Gastroesophageal sphincter (tissue), 4 donors: ENCODE measurements at places on chromosomes 1 and 21.
A peak's percentile ranks its signal among the peaks of the same experiment; 100 is the strongest.

- no peaks in the 10 kb centered on the region for H3K27me3 ChIP-seq
- peak overlapping the region; percentile 100 for H3K27ac ChIP-seq
- H3K36me3 ChIP-seq, result no peaks in the 10 kb centered on the region
- peak; percentile 56 for ATAC-seq
Observed at GRCh38 chr1:151458802-151459330, 428 bp downstream of the POGZ start.

DNA sequence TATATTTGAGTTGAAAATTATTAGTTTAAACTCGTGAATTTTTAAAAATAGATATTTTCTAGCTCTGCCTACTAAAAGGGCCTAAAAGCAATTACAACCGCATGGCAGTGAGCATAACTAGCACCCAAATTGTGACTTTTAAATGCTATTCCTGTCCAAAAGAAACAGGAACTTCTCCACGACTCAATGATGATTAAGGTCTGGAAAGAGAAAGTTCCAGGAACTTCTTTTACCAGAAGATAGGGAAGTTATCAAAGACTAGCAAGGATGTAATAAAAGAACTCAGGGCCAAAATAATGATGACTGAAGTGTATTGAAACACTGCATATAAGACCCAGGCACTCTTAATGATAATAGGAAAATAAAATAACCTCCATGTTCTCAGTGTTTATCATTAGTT, 313.0 kb downstream of the PLPP3 start:
- H3K36me3 ChIP-seq, result no peaks in the 10 kb centered on the region
- no peak overlapping the region for H3K27ac ChIP-seq
- H3K27me3 ChIP-seq, result no peaks in the 10 kb centered on the region
- no peak for ATAC-seq

GRCh38 chr1:17890056-17890814, 135.1 kb downstream of the ACTL8 start:
- no peak overlapping the region for H3K27ac ChIP-seq
- peaks cover 48% of the 10 kb centered on the region for H3K27me3 ChIP-seq
- ATAC-seq, result no peak
- no peaks in the 10 kb centered on the region for H3K4me1 ChIP-seq
- no peaks in the 10 kb centered on the region for H3K36me3 ChIP-seq
- H3K4me3 ChIP-seq, result no peak overlapping the region

DNA sequence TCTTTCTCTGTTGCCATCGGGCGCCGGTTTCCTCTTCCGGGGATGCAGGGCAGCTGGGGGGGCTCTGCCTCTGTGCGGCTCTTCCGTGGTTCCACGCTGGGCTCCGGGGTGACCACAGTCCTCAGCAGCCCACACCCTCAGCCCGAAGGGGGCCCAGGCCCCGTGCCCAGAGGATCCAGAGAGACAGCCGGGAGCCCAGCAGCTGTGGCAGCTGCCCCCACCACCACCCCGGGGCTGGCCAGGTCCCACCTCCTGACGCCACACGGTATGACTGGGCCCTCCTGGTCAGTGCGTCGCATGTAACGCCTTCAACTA, 172.2 kb downstream of the PRDM16 start:
- H3K4me1 ChIP-seq, result no peaks in the 10 kb centered on the region
- H3K27ac ChIP-seq, result no peak overlapping the region
- ATAC-seq, result no peak
- no peak overlapping the region for H3K4me3 ChIP-seq
- H3K36me3 ChIP-seq, result no peaks in the 10 kb centered on the region
- peaks cover 96% of the 10 kb centered on the region for H3K27me3 ChIP-seq

DNA sequence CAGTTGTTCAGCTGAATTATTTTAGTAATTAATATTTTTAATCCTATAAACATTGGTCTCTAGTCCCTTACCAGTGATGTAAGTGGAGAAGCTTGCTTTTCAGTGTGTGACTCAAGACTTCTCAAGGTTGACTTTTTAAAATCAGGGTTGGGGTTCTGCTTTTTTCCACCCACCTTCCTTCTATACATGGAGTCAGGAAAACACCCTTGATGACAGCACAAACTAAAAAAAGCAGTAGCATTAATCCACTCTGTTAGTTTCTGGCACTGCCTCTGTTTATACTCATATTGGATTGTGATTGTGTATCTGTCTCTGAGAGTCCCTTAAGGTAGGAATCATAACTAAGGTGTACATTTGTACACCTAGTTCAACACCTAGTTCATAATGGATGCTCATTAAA, 8.3 kb upstream of the PLEKHO1 start:
- no peak overlapping the region for H3K4me3 ChIP-seq
- peaks cover 26% of the 10 kb centered on the region for H3K36me3 ChIP-seq
- H3K27me3 ChIP-seq, result no peaks in the 10 kb centered on the region
- H3K4me1 ChIP-seq, result no peaks in the 10 kb centered on the region
- no peak for ATAC-seq

DNA sequence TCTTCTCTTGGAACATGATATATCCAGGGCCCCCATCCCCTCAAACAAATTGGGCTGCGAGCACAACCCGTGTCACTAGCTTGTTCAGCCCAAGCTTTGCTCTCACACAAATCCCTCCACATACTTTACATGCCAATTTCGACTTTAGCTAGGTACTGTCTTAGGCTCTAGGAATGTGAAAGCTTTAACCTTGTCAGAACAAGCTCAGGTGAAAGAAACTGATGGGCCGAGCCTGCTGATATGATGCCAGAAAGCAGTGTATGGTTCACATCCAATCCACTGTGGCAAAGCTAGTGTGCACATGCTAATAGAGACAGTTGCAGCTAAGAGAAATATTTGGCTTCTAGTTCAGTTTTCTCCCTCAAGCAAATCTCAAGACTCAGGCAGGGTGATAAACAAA, 79.5 kb downstream of the TNFSF18 start:
- no peak for ATAC-seq
- no peak overlapping the region for H3K27ac ChIP-seq
- no peak overlapping the region for H3K4me3 ChIP-seq
- H3K36me3 ChIP-seq, result no peaks in the 10 kb centered on the region
- H3K4me1 ChIP-seq, result no peaks in the 10 kb centered on the region

- H3K4me3 ChIP-seq, result no peak overlapping the region
- no peak overlapping the region for H3K27ac ChIP-seq
- H3K27me3 ChIP-seq, result no peaks in the 10 kb centered on the region
- no peaks in the 10 kb centered on the region for H3K36me3 ChIP-seq
Observed at GRCh38 chr1:118878661-118879060, 109.5 kb downstream of the TBX15 start.

DNA sequence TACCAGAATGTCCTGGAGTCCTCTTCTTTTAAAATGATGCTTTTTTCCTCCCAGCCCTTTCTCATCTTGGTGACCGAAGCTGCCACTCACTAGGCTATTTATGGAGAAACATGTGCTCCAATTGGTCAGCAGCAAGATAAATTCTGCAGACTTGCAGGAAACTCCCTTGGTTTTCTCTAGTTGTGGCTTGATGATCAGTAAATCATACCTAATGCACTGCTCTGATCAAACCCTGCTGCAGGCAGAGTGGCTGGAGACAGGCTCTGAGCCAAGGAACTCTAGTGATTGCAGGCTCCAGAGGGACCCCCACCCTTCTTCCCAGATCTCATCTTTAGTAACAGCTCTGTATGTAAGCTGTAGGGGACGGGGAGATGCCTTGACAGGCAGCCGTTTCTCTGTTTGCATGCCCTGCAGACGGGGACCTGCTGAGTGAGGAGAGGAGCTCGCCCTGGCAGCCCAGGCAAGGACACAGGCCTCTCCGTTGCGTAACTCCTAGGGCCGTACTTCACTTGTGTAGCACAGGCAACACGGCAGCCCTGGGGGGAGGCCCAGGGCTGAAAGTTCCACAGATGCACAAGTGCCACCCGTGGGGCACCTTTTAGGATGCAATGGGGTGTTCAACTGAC, 14.5 kb downstream of the SLC6A17 start:
- no peak overlapping the region for H3K27ac ChIP-seq
- no peak overlapping the region for H3K4me3 ChIP-seq
- H3K4me1 ChIP-seq, result no peaks in the 10 kb centered on the region
- ATAC-seq, result no peak

DNA sequence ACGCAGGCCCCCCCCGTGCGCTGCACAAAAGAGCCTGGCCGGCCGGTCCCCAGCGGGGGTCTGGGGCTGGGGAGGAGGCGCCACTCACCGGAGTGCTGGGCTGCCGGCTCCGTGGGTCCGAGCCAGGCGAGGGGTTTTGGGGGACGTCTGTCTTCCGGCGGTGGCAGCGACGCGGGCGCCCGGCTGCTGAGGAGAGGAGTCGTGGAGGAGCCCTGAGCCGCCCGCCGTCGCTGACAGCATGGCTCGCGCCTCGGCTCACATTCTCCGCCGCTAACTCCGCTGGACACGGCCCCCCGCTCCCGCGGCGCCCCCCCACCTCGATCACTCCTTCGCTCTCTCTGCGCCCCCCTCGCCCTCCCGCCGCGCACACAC, 649 bp downstream of the AHDC1 start:
- peak; percentile 11 for ATAC-seq
- peaks cover 66% of the 10 kb centered on the region for H3K4me1 ChIP-seq
- H3K27ac ChIP-seq, result peak overlapping the region; percentile 89
- peak overlapping the region; percentile 64 for H3K4me3 ChIP-seq

DNA sequence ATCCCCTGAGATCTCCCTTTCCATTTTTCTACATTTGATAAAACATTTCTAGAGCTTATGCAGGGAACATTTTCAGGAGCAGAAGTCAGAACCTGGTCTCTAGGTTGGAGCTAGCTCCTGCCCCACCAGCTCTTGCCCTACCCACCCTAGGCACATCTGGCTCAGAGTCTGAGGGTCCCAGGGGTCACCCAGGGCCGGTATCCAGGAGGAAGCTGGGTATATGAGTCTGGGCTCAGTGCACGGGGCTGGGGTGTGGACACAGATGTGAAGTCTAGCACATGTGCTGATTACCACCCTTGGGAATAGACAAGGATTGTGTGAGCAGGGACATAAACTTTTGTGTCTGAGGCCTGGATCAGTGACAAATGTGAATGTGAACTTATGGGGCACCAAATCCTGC, 95.4 kb downstream of the MATN1 start:
- no peak overlapping the region for H3K4me3 ChIP-seq
- H3K27me3 ChIP-seq, result peaks cover 40% of the 10 kb centered on the region
- H3K36me3 ChIP-seq, result no peaks in the 10 kb centered on the region
- no peaks in the 10 kb centered on the region for H3K4me1 ChIP-seq

DNA sequence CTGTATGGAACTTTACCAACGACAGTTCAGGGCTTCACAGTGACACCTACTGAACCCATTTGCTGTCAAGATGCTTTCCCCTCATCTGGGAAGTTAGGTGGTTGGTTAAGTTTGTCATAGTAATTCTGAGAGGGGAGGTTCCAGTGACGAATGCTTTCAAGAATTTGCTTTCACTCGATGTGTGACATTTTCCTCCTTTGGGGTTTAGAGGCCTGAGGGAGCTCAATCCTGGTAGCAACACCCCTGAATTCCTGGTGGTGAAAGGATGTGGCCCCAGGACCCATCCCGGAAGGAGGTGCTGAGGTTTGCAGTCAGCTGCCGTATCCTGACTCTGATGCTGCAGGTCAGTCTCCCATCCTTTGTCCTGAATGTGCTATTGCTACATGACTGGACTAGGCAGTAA, 2.8 kb downstream of the PIGV start:
- H3K4me1 ChIP-seq, result peaks cover 49% of the 10 kb centered on the region
- no peak overlapping the region for H3K4me3 ChIP-seq
- peaks cover 48% of the 10 kb centered on the region for H3K36me3 ChIP-seq
- no peak for ATAC-seq
- H3K27me3 ChIP-seq, result no peaks in the 10 kb centered on the region

DNA sequence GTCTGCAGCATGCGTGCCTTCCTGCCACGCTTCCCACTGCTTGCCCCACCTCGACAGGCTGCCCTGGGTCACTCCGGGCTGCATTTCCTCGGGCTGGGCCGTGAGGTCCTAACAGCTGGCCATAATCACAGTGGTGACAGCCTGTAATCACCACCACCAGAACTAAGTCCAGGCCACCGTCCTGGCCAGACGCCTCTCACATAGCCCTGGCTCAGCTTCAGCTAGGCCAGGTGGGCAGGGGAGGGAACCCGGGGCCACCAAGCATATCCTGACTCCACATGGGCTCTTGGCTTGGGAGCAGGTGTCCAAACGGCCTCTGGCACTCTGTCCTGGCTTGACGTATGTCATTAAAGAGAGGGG, 229.5 kb downstream of the TRABD2B start:
- H3K4me1 ChIP-seq, result peaks cover 17% of the 10 kb centered on the region
- no peak for ATAC-seq
- peaks cover 3% of the 10 kb centered on the region for H3K36me3 ChIP-seq

- peaks cover 45% of the 10 kb centered on the region for H3K27me3 ChIP-seq
- H3K36me3 ChIP-seq, result no peaks in the 10 kb centered on the region
- no peak overlapping the region for H3K4me3 ChIP-seq
- no peak overlapping the region for H3K27ac ChIP-seq
Observed at GRCh38 chr1:165365341-165365740, 8.8 kb upstream of the LMX1A start.

GRCh38 chr1:165807613-165808012, 19.8 kb upstream of the UCK2 start:
- H3K36me3 ChIP-seq, result no peaks in the 10 kb centered on the region
- no peak for ATAC-seq
- no peaks in the 10 kb centered on the region for H3K27me3 ChIP-seq
- H3K27ac ChIP-seq, result no peak overlapping the region
- H3K4me1 ChIP-seq, result no peaks in the 10 kb centered on the region
- no peak overlapping the region for H3K4me3 ChIP-seq

- H3K4me1 ChIP-seq, result peaks cover 12% of the 10 kb centered on the region
- H3K27me3 ChIP-seq, result no peaks in the 10 kb centered on the region
- no peak for ATAC-seq
- H3K4me3 ChIP-seq, result no peak overlapping the region
Observed at GRCh38 chr1:55446351-55446750, 231.2 kb upstream of the USP24 start.

GRCh38 chr1:187034501-187034900, 205.8 kb downstream of the PLA2G4A start:
- H3K36me3 ChIP-seq, result no peaks in the 10 kb centered on the region
- ATAC-seq, result no peak
- H3K4me3 ChIP-seq, result no peak overlapping the region

- H3K36me3 ChIP-seq, result no peaks in the 10 kb centered on the region
- no peaks in the 10 kb centered on the region for H3K27me3 ChIP-seq
- H3K27ac ChIP-seq, result no peak overlapping the region
Observed at GRCh38 chr21:14762734-14763694, 216.9 kb upstream of the SAMSN1 start.

DNA sequence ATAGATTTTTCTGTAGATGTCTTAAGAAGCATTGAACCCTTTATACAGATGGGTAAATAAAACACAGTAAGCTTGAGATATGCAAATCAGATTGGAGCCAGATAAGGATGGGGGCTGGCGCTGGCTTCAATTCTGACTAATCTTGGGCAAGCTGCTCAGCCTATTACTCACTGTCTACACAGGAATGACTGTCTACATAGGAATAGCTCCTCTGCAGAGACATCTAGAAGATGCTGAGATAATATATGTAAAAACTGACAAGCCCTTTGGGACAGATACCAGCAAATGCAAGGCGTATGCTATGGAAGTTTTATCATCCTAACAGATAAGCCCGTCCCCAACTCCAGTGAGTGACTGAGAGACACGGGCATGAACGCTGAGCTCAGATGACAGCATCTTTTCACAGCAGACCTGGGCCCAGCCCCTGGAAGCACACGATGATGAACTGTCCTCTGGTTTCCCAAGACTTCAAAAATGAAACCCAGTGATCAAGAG, 1.7 kb downstream of the CLDN14 start:
- H3K27ac ChIP-seq, result no peak overlapping the region
- H3K4me1 ChIP-seq, result no peaks in the 10 kb centered on the region
- no peaks in the 10 kb centered on the region for H3K36me3 ChIP-seq
- no peaks in the 10 kb centered on the region for H3K27me3 ChIP-seq
